Stimulated activated CD4-positive, alpha-beta T cell treated with anti-CD3 and anti-CD28 coated beads, Interleukin-1b, Interleukin-23, amount 100 ng/mL, for 1 hour (primary cell): ENCODE measurements at places on chromosomes 12 and 14.

DNA sequence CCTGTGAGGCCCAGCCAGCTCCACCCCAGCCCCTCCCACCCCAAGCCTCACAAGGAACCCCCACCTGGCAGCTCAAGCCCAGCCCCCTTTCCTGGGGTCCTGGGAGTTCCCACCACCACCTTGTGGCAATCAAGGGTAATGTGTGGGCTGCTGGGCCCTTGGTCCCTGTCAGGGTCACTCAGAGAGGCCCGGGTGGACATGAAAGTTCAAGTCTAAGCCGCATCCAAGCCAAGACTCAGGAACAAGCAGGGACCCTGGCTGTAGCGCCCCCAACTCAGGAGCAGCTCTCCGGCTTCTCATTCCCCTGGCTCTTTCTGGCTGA is 106.4 kb upstream of the C14orf180 start:
- DNase-seq = no peak

- DNase-seq = no peak
These were observed 19.9 kb downstream of the DAAM1 start for GRCh38 chr14:59208224-59208814.

GRCh38 chr12:122499991-122500684 is 594 bp downstream of the ZCCHC8 start:
- DNase-seq = peak; percentile 8

DNA sequence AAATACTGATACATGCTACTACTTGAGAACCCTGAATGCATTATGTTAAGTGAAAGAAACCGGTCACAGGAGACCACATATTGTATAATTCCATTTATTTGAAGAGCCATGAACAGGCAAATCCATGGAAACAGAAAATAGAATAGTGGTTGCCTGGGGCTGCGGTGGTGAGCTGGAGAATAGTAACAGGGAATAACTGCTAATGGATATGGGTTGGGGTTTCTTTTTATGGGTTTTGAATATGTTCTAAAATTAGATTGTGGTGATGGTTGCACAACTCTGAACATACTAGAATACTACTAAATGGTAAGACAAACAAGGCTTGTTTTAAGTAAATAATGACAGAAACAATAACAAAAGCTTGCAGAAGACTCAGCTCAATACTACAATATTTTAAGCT is 293.0 kb downstream of the BTG1 start:
- no peak for DNase-seq

DNA sequence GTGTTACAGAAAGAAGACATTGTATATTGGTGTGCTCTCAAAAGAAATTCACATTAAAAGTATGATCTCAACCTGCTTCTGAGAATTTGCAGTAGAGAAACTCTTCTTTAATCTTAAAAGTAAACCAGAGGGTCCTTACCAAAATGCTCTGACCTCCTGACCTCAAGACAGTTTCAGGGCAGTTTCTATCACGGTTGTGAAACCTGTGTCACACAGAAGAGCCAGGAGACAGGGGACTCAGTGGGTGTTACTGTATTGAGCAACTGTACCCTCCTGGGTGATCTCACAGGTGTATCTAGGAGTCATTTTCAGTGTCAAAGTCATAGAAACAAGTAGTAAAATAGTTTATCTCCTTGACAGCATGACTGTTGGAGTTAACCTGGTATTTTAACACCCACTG is 178.0 kb downstream of the GRIP1 start:
- no peak for DNase-seq

- no peak for DNase-seq
These were observed 206.5 kb downstream of the SSPN start for GRCh38 chr12:26401874-26402273.

DNA sequence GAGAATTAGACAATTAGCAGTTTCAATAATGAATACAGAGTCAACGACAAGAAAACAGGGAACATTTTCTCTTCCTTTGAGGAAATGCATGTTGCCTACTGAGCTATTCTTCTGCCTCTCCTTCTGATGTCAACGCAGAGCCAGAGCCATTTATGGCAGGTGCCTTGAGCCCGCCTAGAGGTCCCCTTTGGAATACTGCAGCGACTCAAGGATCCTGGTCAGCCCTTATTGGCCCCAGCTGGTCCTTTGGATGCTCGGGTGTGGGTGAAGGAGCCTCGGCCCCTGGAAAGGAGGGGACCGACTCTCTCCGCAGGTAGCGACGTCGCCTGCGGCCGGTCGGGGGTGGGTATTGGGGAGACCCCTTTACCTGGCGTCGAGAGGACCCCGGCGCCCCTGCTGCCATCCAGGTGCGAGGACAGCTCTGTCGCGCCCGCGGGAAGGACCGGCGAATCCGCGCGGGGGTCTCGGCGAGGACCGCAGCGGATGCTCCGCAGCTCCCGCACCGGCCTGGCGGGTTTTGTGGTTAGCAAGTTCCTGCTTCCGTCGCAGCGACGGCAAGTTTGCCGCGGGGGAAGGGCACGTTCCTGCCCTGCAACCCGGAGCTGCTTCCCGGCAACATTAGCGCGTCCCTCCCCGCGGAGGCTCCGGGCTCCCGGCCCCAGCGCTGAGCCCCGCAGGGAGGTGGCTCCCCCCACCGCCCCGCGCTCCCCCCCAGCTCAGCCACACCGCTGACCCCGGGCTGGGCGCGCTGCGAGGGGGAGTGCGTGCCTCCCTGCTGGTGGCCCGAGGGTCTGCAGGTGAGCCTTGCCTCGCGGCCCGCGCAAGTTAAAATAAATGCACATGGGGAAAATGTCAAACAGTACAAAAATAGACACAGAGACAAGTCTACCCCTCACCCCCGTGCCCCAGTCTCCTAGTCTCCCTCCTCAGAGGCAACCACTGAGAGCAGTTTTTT is at the start of gene MANSC1:
MANSC1 (minus strand) TSS at position 532 of the 955 bp plus-strand sequence. CDS start 6,928 bp downstream, outside the sequence.
- no peak for DNase-seq

DNA sequence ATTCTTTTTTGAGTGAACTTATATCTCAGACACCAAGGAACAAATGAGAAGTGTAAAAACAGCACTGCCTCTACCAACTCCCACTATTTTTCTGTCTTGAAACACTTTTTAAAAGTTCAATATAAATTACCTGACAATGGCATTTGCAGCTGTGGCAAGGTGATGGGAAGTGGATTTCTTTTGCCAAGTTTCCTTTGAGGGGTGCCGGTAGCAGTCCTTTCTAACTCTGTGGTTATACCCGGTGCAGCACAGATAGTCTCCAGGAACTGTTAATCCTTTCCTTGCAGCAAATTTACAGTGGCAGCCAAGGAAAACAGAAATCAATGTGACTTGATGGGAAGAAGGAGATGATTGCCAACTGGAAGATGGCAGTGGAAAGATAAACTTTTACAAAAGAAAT is 243.7 kb downstream of the BCAT1 start:
- DNase-seq = no peak

DNA sequence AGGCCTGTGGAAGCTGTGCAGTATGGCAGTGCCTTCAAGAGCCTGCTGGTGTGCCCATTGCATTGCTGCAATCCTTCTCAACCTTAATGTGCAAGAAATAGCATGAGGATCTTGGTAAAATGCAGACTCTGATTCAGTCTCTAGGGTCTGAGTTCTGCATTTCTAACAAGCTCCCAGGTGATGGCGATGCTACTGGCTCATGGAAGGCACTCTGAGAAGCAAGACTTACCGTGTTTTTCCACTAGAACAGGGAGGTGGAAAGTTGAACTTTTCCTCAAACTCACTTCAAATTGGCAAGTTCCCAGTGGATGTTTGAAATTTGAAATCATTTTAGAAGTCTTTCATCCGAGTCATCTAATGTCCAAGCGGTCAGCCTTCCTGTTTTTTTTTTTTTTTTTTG is 55.5 kb downstream of the MYRFL start:
- DNase-seq = no peak

- peak; percentile 46 for DNase-seq
These were observed 586 bp downstream of the TTC6 start for GRCh38 chr14:37595809-37596621.

GRCh38 chr14:51109651-51110050 is 14.7 kb upstream of the TRIM9 start:
- DNase-seq = no peak

DNA sequence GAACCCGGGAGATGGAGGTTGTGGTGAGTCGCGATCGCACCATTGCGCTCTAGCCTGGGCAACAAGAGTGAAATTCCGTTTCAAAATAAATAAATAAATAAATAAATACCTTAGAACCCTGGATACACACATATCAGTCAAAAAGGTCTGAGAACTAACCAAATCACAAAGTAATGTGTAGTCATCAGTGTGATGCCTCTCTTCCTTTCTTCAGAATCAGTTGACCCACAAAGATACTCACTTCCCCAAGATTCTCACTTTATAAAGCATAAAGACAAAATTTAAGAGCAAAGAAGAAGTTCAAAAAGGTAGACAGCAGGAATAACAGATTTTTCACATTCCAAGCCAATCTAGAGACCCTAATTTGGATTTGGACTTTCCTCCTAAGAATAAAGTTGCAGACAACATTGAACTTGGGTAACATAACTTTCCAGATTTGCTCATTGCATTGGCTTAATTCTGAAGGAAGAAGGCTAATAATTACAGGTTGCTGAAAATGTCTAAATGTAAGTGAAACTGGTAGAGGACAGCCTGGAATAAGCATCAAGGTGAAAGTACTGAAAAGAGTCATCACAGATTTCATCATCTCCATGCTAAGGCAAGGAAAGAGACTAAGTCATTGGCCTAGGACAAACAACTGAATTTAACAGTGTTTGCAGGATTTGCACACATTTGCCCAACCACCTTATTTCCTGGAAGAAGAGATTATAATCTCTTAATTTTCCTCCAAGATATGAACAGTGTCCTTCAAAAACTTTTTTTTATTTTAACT is 17.4 kb downstream of the TMED10 start:
- no peak for DNase-seq

DNA sequence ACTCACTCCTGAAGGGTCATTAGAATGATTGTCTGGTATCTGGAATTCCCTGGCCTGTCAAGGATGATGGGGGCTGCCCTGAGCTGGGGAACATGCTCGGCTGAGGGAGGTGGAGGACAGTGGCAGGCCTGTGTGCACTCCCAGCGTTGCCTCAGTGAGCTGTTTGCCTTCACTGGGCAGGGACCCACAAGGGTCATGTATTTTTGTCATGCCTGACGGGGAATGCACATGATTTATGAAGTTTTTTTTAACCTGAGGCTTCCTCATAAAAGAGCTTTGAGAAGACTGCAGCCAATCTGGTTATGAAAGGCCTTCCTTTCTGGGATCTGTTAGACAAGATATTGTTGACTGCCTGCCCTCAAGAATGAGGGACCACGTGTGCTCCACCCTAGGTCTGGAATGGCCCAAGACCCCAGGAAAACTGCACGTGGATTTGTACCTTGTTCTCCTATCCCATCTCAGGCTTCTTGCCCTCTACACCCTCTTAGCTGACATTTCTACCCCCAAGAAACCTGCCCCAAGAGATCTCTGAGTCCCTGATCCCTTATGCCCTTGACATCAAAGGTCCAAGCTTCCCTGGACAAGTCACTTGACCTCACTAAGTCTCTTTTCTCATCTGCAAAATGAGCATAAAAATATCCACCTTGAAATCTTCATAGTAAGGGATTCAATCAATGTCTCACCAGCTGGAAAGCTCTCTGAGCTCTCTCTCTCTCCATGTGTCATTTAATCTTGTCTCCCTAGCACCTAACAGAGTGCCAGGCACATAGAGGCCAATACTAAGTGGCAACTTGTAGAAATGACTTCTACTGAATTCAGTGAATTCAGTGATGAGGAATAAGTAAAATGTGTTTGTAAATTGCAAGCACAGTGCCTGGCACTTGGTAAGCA is 24.5 kb upstream of the COL2A1 start:
- DNase-seq = no peak

DNA sequence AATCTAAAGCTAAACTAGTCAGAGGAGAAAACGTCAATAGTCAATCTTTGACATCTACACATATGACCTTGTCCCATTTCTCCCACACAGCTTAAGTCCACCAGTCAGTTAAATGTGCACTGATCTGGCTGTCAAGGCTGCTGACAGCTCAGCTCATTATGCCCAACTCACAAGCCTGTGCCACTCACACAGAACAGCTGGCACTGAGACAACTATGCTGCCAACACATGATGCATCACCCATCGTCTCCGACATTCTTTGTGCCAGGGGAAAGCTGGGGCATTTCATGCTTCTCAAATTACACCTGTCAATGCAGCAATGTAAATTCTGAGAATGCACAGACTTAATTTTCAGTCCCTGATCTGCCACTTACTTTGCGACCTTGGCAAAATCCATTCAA is 25.3 kb downstream of the GNS start:
- DNase-seq = no peak

DNA sequence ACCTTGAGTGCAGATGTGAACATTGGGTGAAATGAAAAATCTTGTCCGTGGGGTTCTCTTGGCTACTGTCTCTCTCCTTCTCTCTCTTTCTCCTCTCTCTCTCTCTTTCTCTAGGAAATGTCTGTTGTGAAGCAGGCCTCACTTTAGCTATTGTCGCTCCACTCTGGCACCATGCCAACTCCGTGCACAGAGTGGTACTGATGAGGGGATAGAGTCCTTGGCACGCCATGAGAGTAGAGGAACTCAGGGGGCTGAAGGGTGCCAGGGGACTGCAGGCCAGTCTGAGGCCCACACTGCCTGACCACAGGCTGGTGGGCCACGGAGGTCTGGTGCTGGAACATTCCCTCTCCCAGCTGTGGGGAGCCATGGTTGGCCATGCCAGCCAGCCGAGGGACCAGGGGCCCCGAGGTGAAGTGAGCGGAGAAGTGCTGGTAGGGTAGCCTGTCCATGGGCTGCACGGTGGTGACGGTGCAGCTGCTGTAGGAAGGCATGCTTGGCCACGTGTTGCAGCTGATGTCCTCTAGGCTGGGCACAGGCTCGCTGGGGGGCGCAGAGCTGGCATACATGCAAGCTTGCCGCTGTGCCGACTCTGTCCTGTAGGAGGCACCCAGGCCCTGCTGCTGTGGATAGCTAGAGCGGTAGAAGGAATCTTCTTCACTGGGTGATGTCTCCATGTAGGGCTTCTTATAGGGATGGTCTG is 50.4 kb downstream of the TBX5 start:
- DNase-seq = no peak

GRCh38 chr12:54160089-54160488 is 28.7 kb downstream of the SMUG1 start:
- DNase-seq = no peak

DNA sequence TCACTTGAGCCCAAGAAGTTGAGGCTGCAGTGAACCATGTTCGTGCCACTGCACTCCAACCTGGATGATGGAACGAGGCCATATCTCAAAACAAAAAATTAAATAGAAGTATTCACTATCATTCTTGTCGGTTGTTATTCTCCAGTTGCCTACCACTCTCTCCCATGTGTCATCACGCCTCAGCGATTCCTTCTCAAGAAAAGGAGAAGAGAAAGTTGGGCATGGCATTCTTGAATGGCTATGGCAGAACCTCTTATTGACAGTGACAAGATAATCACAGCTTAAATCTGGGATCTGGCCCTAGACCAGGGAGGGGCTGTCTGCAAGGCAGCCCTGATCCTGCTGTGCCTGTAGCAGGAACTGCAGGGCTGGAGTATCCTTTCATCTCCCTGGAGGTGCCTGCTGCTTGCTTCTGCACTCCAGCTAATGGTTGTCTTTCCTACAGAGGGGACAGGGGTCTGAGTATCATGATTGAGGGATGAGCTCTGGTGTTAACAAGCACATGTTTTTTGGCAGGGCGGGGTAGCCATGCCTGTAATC is 12.8 kb upstream of the MLEC start:
- no peak for DNase-seq

DNA sequence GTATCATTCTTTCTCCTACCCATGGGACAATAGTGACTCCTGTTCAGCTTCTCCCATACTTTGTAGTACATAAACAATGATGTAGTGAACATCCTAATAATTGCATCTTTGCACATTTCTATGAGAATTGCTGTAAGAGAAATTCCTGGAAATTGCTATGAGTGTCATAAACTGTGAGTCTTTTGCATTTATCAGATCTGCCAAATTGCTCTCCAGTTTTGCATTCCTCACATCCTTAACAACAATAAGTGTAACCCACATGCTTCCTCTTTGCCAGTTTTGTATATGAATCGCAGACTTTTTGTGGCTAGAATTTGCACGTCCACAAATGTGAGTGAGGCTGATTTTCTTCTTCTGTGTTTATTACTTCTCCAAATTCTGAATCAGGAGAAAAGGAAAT is 124.0 kb upstream of the TBX5 start:
- no peak for DNase-seq
